ENCODE measurements at places on chromosomes 4 and X. TPM values are rescaled to one million over a fixed set of nuclear protein-coding genes. Genes with fewer than 3 reads are reported as not detected.

NPNT gene
- total RNA-seq, result 16.3 TPM

ART3 gene
- total RNA-seq, result not detected

GAGE12H gene
- not detected for total RNA-seq

ETDA gene
- total RNA-seq, result not detected

GLRA3 gene
- total RNA-seq, result not detected

RASSF6 gene
- total RNA-seq, result 1.6 TPM

TIGD4 gene
- 0.59 TPM for total RNA-seq

SMR3B gene
- total RNA-seq, result not detected

BEX2 gene
- total RNA-seq, result 33.8 TPM

KLHL4 gene
- 3.9 TPM for total RNA-seq

TBX22 gene
- not detected for total RNA-seq

GALNTL6 gene
- not detected for total RNA-seq

DDX53 gene
- total RNA-seq, result not detected

RBMX gene
- 305 TPM for total RNA-seq

ARHGAP6 gene
- 32.9 TPM for total RNA-seq

CTAG1A gene
- total RNA-seq, result not detected

AWAT2 gene
- total RNA-seq, result not detected

OSTC gene
- total RNA-seq, result 86.5 TPM

SPATA18 gene
- total RNA-seq, result 9.6 TPM

MGARP gene
- total RNA-seq, result 20.1 TPM

TMEM271 gene
- not detected for total RNA-seq

DEFB131A gene
- total RNA-seq, result not detected

GJB1 gene
- 1.6 TPM for total RNA-seq

TMPRSS11B gene
- total RNA-seq, result not detected

MAGEE2 gene
- 0.10 TPM for total RNA-seq

TEX13B gene
- not detected for total RNA-seq

XPNPEP2 gene
- 0.28 TPM for total RNA-seq

VCX3A gene
- not detected for total RNA-seq

ADH1A gene
- 1.2 TPM for total RNA-seq

GLOD5 gene
- not detected for total RNA-seq

MSMO1 gene
- 172 TPM for total RNA-seq

POU3F4 gene
- total RNA-seq, result not detected

GYPA gene
- not detected for total RNA-seq

SUPT20HL2 gene
- total RNA-seq, result 1.1 TPM

TET2 gene
- total RNA-seq, result 20.0 TPM

ARX gene
- 101 TPM for total RNA-seq

ESX1 gene
- not detected for total RNA-seq

EBP gene
- 15.4 TPM for total RNA-seq

All from ovary (tissue), 10 donors.